ENCODE measurements at places on chromosomes 4 and X.

- DNase-seq: no peak
Observed at GRCh38 chr4:84569009-84569408, 13.9 kb upstream of the CDS1 start.

DNA sequence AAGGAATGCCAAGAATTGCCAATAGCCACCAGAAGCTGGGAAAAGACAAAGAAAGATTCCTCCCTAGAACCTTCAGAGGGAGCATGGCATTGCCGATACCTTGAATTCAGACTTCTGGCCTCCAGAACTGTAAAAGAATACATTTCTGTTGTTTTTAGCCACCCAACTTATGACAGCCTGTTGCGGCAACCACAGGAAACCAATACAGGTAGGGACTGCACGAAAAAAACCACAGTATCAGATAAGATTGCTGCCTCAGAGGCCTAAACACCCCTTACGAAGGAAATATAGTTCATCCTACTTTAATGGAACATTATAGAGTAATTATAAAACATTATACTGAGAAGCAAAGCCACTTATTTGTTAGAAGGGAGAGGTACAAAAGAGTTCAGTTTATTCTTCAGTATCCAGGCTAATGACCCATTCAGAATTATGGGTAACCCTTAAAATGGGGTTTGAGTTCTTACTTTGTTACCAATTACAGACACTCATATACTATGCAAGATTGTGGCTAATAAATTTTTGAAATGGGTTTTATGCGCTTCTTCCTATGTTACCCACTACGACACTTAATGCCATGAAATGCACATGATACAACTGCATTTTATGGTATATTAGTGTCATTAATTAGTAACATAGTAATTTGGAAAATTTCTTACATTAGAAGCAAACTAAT is 37.4 kb upstream of the SMIM10L2A start:
- DNase-seq: no peak

DNA sequence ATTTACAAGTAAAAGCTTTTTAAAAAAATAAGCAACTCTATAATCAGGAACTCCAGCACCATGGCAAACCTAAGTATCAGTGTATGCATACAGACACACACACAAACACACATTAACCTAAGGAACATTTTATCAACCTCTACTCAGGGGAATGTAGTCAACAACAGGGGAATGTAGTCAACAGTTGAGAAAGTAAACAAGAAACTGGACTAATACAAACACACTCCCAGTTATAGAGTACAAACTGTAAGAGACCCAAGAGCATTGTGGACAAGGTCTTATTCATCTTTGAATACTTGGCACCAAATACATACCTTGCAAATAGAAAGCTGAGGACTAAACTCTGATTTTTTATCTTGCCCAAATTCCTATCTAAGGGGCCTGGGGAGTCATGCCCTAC is 36.2 kb downstream of the PAPSS1 start:
- no peak for DNase-seq

DNA sequence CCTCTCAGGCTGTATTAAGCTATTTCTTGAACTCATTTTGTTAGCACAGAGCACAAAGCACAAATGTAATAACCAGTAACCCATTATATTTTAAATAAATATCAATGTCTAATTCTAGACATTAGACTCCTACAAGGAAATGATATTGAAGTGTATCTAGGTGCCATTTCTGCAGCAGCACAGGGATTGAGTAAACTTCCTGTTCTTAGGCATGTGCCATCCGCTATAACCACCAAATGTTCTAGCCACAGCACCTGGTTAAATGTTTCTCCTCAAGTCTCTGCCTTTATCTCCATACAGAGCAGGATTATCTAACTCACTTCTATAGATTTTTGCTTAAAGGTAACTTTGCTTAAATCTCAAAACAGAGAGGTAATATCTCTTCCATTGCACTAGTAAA is 51.4 kb downstream of the SGMS2 start:
- DNase-seq: no peak

- no peak for DNase-seq
Observed at GRCh38 chr4:24544208-24544988, 40.0 kb downstream of the DHX15 start.

GRCh38 chr4:182339221-182339641 is 96.0 kb downstream of the TENM3 start:
- no peak for DNase-seq

- DNase-seq: no peak
Observed at GRCh38 chr4:10078481-10079233, 37.9 kb downstream of the WDR1 start.

DNA sequence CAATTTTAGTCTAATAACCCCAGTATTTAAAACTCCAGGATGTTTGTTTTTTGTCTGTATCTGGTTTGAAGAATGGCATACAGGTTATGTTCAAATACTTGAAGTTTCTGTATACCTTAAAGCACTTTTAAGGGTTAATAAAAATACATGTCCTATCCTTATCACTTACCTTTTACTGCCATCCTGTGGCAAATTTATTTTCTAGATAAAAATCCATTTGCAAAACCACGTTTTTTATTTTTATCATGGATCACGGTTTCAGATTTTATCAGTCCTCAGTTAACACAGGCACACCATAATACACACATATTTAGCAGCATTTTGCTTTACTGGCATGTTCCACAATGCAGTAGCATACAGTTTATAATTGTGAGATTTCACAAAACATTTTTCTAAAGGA is 113.3 kb upstream of the H2AZ1 start:
- DNase-seq: no peak

GRCh38 chr4:71184195-71184781 is 154.5 kb upstream of the SLC4A4 start:
- peak; percentile 50 for DNase-seq

GRCh38 chr4:156764846-156765245 is 206.8 kb downstream of the PDGFC start:
- DNase-seq: no peak

DNA sequence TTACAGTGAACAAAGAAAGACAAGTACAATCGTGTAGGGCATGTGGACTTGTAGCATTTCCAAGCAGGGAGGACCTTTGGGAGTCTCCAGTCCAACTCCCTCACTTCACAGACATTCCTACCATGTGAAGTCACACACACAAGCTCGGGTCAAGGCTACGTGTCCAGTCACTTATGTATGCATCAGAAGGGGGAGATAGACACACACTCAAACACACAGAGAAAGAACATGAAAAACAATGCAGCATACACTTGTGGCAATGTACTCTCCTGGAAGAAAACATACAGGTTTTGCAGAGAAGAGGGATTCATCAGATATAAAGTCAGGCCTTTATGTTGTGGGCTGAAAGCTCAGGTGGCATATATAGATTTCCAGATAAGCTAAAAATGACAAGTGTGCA is 136.1 kb upstream of the MID1 start:
- DNase-seq: no peak

Data from bone marrow (tissue), 2 donors.